ENCODE measurements at places on chromosomes 3 and 15.

DNA sequence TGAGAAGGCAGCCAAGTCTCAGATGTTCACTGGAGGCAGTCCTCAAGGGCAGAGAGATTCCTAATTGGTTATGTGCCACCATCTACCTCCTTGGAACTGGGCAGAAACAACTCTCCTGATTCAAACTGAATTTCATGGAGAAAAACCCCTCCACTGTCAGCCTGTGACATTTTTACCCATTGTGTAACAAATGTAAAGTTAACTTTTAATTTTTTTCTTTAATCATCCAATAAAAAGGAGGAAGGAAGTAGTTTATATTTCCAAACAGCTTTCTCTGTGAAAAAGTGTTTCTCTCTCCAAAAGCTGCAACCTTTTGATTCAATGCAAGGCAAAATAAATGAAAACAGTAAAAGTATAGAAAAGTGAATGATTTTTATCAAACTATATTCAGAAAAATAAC lies 510 bp upstream of the COLQ start:
- no peak for DNase-seq

DNA sequence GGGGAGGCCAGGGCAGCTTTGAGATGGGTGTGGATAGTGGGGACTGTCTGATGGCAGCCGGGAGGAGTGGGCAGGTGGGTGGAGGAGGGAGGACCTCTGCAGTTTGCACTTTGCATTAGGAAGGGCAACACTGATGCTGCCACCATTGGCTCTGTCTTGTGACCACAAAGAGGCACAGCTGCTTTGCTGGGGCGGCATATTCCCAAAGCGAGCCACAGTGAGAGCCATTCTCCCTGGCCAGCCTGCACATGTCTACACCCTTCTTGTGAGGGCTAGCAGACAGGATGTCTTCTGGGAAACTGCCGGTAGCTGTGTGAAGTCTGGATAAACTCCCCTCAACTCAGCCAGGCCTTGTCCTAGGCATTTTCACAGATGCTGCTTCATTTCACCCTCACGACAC lies 38.3 kb downstream of the CCNB2 start:
- no peak for DNase-seq

GRCh38 chr3:12302564-12302963 lies 13.7 kb downstream of the PPARG start:
- no peak for DNase-seq

GRCh38 chr3:20916951-20917606 lies 731.1 kb upstream of the SGO1 start:
- no peak for DNase-seq

GRCh38 chr3:143538577-143538981 lies 309.7 kb downstream of the SLC9A9 start:
- DNase-seq, result no peak

Measured in NCI-H446 (cell line).